ENCODE measurements at places on chromosomes 6 and 20.
A peak's percentile ranks its signal among the peaks of the same experiment; 100 is the strongest.

- DNase-seq = no peak
These were observed 9.7 kb downstream of the BEND3 start for GRCh38 chr6:107105511-107106116.

DNA sequence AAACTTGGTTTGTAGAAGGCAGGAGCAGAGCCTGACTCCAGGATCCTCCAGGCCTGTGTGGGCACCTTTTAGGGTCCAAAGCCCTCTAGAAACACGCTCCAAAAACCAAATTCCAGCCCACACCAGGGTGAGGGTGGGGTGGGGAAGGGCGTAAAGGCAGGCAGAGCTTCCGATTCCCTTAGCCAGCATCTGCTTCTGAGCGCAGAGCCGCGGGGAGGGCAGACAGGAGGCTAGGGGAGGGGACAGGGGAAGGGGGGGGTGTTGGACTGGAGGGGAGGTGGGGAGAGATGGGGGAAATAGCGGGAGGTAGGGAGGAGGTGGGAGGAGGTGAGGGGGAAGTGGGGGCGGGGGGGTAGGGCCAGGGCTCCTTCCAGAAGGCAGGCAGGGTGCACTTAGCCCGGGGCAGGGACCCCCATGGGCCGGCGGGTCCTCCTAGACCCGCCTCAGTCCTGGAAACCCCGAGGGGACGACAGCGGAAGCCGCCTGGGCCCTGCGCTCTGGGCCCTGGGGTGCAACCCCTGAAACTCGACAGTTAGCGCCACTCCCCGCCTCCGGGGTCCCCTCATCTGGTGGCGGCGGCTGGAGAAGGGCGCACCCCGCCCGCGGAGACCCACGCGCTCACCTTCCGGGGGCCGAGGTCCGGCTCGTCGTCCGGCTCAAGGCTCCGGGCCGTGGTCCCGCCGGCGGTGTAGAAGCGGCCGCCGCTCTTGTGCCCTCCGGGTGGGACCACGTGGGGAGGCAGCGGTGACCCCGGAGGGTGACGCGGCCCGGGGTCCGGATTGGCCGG lies 22.0 kb upstream of the FRMD1 start:
- DNase-seq = no peak

GRCh38 chr20:2840967-2841531 lies 504 bp downstream of the VPS16 start:
- peak; percentile 34 for DNase-seq

GRCh38 chr6:36428911-36429310 lies 13.7 kb downstream of the PXT1 start:
- no peak for DNase-seq

- no peak for DNase-seq
These were observed 297.7 kb upstream of the SASH1 start for GRCh38 chr6:148044921-148045320.

DNA sequence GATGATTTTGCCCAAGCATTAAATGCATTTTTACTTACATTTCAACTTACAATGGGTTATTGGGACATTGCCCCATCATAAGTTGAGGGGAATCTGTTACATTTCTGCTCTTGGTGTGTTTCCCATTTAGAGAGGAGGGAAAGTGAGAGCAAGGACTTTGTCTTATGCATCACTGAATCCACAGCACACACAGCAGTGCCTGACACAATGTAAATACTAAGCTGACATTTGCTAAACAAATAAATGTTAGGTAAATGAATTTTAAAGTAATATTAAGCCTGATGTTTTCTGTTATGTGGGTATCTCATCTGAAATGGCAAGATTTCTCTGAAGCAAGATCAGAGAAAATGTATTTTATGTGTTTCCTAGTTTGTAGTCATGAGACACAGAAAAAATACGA lies 143.6 kb upstream of the STXBP5 start:
- no peak for DNase-seq

DNA sequence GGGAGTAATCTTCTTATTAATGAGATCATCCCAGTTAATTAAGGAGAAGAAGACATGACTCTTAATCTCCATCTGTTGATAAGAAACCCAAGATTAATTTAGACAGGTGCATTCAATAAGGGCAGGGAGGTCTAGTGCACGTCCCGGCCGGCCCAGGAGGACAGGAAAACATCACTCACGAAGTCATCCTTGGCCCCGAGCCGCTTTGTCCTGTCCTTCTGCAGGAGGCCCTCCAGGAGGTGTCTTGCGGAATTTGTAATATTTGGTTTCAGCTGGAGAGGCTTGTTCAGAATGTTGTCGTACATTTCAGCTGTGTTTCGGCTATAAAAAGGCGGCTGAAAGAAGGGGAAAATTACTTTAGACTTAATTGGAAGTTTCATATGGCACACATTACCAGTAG lies 118.4 kb upstream of the SLC2A12 start:
- no peak for DNase-seq

- no peak for DNase-seq
These were observed 93.4 kb downstream of the ZMYND8 start for GRCh38 chr20:47263080-47263464.

DNA sequence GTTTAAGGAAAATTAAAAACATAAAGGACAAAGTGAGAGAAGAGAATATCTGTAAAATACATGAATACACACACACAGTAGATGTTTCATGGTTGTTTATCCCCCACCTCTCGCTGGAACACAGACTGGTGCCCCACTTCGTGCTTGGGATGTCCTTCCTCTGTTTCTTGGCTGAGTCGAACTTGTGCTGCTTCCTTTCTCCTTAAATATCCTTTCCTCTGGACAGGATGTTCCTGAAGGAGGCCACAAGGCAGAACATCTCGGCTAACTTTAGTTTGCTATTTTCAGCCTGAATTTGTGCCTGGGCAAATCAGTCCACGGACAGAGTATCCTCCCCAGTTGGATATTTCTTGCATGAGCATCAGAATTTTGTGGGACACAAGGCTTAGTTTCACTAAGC lies 54.7 kb upstream of the ZMYND8 start:
- DNase-seq = no peak

- no peak for DNase-seq
These were observed 420.6 kb downstream of the COL12A1 start for GRCh38 chr6:74785236-74785635.

- no peak for DNase-seq
These were observed 24.3 kb downstream of the TUBB2B start for GRCh38 chr6:3202999-3203696.

GRCh38 chr6:12957321-12958051 lies 240.9 kb downstream of the PHACTR1 start:
- DNase-seq = peak; percentile 23

- no peak for DNase-seq
These were observed 32.5 kb downstream of the RIPOR3 start for GRCh38 chr20:50658804-50659380.

DNA sequence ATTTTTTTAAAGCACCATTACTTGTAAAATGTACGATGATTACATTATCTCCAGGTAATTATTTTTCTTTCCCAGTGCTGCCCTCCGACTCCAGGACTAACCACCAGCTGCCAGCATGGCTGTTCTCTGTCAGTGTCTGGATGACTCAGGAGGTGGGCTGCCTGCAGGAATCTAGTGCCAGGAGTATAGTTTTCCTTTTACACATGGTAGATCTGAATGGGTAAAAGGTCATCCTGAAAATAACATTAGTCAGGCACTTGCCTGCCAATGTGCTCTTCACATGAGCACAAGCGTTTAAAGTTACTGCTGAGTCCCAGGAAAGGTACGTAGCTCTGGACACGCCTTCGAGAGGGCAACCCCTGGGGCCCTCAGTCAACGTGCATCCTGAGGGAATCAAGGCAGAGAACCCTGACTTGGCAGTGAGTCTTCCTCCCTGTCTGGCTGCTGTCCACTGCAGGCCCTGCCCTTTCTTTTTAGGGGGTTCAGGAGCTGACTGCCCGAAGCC lies 2.4 kb downstream of the DYNLT1 start:
- peak; percentile 55 for DNase-seq
